ENCODE measurements at places on chromosomes 16 and 17.

GRCh38 chr17:19645734-19646201 lies 2.8 kb upstream of the ALDH3A2 start:
- no peak for DNase-seq

DNA sequence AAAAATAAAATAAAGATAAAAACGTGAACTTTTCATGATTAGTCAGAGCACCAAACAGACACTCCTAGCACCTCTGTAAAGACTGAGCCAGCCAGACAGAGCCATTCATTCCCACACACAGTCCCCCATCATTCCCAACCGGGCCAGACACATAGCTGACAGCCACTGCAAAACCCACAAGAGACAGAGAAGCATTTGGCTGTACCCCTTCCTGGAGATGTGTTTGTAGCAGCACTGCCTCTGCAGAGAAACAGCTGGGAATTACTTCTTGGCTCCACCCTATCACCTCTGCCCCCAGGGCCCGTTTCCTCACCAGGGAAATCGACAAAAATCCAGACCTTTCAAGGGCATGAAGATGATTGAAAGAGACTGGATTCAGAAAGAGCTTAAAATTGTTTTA lies 46.4 kb downstream of the MYH11 start:
- no peak for DNase-seq

DNA sequence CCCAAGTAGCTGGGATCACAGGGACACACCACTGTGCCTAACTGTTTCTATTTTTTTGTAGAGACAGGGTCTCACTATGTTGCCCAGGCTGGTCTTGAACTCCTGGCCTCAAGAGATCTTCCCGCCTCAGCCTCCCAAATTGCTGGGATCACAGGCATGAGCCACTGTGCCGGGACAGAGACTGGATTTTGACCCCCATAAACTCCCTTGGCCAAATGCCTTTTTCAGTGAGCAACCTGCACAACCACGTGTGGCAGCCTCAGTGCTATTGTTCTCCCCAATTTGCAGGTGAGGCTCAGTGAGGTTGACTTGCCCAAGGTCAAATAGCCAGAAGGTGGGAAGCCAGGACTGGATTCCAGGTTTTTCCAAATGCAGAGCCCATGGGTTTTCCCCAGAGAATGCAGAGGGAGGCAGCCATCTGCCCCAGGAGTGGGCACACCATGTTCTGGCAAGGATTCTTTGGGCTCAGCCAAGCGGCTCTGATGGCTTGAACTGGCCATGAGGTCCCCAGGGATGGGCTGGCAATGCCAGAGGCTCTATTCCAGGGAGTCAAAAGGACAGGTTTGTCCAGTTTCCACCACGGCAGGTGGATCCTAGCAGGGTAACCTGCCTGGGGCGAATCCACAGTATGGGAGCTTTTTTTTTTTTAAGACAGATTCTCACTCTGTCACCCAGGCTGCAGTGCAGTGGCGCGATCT lies 1.8 kb downstream of the IL27 start:
- no peak for DNase-seq

DNA sequence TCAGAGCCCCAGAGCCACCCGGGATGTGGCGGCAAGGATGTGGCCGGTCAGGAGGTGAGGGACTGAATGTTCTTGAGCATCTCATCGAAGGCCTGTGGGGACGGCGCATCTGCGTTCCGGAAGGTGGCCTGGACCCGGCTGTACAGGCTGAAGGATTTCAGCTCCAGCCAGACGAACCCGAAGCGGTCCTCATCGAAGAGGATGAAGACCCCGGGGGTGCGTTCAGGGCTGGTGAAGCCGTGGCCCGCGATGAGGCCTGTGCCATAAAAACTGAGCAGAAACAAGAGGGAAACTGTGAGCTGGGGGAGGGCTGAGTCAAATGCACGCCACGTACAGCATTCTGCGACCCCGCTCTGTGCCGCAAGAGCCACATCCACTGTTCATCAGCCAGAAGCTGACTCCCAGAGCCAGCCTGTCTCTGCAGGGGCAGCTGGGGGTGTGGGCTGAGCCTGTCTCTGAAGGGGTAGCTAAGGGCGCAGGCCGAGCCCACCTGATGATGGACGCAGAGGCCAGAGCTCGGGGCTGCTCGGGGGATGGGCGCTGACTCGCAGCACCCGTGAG lies 14.1 kb upstream of the C16orf95 start:
- DNase-seq = no peak

GRCh38 chr17:72976971-72977770 lies 115.3 kb downstream of the SLC39A11 start:
- no peak for DNase-seq

GRCh38 chr17:82655523-82655922 lies 7.3 kb upstream of the WDR45B start:
- DNase-seq = no peak

DNA sequence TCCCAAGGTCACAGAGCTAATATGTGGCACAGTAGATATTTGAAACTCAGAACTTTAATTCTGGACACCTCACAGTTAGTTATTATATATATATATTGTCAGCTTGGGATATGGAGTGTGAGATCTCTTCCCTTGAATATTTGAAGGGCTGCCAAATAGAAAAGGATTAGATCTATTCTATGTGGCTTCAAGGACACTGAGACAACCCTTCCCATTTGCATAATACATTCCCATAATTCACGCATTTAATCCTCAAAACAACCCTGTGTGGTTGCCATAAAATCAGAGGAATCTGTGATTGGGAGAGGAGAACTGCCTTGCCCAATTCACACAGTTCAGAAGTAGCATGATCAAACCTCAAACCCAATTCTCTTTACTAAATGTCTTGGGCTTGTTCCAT lies 365.8 kb upstream of the DYNLRB2 start:
- no peak for DNase-seq

DNA sequence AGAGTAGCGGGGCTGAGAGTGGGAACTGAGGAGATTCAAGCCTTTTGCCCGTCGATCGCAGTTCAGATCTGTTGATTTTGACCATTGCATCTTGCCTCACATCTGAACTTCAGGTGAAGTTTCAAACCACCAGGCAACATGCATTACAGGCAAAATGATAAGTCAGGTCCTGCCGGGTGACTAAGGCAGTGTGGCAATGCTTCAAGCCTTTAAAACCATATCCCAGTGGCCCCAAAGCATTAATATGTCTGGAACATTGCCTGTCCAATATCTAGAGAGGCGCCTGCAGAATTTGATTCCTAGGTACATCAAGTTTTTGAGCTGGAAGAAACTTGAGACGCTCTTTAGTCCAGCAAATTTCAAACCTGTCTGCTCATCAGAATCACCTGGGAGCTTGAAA lies 502.8 kb downstream of the MAF start:
- no peak for DNase-seq

DNA sequence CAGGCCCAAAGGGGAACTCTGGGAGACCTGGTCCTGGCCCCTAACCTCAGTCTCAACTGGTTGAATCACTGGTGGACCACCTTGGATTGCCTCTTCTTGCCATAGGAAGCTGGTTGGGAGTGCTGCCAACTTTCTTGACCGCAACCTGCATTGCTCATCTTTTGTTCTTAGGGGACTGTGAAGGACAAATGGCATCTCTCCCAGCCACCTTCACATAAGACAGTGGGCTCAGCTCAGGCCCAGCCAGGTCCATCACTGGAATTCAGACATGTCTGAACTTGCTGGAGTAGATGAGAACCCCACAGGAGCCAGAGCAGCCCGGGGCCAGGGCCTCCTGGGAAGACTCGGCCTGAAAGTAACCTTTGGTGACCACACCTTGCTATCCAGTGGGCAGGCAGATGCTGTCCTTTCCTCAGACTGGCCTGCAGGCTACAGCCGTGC lies 18.8 kb downstream of the ADORA2B start:
- DNase-seq = no peak

DNA sequence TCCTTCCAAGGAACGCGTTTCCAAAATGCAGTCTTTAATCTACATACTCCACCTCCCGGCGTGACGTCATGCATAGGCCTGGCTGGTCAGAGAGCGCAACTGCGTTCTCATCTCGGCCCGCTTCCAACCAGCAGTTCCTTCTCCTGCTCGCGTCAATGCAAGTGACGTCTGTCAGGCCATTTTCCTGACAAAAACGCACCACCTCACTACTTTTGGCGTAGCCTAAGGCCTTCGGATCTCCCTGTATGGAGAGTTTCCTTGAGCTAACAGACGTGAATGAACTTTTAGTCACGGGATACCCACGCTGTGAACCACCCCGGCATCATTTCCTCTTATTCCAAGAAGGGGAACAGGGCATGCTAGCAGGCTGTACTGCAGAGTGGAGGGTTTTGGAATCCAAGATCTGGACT lies 25.0 kb downstream of the TEX14 start:
- DNase-seq = no peak

GRCh38 chr17:63740464-63741142 lies 996 bp downstream of the STRADA start:
- no peak for DNase-seq

DNA sequence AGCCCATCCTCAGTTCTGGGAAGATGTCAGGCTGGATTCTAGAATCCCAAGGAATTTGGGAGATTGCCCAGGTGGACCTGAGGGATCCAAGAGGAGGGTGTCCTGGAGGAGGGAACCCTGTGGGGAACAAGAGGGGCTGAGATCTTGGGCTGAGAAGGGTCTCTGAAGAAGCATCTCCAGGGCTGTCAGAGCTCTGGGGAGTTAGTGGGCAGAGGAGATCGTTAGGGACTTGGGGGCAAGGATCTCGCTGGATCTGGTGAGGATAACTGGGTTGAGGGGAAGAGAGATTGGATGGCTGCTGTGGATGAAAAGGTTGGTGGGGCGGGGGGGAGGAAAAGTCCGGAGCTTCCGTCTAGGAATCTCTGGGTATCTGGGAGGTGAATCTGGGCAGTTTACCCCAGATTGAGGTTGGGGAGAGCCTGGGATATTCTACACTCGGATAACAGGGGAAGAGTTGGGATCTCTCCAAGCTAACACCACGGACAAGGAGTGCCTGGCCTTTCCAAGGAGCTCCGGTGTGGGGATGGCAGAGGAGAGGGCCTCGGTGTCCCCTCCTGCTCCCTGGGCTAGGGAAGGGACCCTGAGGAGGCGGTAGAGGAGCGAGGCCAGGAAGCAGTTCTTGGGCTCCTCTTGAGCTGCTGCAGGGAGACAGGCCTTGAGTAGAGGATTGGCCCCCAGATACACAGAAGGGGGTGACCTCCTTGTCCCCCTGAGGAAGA lies 1.7 kb downstream of the FBXL19 start:
- no peak for DNase-seq

GRCh38 chr16:30185683-30186421 lies 2.5 kb downstream of the CORO1A start:
- DNase-seq = no peak

GRCh38 chr16:23840310-23840709 lies 4.5 kb downstream of the PRKCB start:
- DNase-seq = no peak

GRCh38 chr16:65547772-65548446 lies 426.0 kb upstream of the CDH11 start:
- DNase-seq = no peak

GRCh38 chr16:9417898-9418297 lies 326.5 kb downstream of the HAPSTR1 start:
- no peak for DNase-seq

DNA sequence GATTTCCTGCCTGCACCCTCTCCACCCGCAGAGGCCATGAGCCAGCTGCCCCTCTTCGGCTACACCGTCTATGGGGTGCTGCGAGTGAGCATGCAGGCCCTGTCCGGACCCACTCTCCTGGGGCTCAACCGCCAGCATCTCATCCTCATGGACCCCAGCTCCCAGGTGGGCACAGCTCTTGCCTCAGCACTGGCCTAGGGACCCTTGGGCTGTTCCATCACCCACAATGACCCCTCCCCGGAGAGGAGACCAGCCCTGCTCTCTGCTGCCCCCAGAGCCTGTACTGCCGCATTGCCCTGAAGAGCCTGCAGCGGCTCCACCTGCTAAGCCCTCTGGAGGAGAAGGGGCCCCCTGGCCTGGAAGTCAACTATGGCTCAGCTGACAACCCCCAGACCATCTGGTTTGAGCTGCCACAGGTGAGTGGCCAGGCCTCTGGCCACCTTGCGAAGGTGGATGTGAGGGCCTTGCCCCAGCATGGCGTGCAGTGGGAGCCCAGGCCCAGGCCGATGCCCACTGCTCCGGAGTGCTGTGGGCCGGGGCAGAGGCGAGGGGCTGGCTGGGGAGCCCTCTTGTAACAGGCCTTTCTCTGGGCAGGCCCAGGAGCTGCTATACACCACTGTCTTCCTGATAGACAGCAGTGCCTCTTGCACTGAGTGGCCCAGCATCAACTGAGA lies 7.3 kb upstream of the SMIM5 start:
- DNase-seq = no peak

- DNase-seq = no peak
Observed at GRCh38 chr16:1745181-1745899, 26.0 kb downstream of the NME3 start.

DNA sequence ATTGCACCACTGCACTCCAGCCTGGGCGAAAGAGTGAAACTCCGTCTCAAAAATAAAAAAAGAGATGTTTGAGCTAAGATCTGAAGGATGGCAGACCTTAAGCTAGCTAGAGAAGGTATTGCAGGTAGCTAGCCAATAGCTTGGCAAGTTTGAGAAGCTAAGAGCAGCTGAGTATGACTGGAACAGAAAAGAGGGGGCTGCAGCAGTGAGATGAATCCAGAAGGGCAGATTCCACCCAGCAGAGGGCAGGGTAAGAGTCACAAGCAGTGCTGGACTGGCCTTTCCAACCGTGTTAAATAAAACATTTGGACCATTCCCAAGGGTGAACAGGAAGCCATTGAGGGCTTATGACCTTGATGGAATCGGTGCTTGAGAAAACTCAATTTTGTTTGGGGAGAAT lies 5.7 kb upstream of the PHAF1 start:
- no peak for DNase-seq

GRCh38 chr17:58944166-58944565 lies 162.5 kb downstream of the TRIM37 start:
- DNase-seq = no peak

DNA sequence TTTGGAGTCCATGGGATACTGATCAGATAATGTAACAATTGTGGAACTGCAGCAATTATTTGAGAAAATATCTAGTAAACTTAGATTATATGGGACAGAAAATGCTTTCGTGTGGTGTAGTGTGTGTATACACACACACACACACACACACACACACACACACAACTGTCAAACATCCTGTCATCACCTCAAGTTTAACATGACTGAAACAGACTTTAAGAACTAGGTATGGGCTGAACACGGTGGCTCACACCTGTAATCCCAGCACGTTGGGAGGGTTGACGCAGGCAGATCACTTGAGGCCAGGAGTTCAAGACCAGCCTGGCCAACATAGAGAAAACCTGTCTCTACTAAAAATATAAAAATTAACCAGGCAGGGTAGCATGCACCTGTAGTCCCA lies 544 bp upstream of the EVI2A start:
- DNase-seq = no peak

GRCh38 chr17:74192950-74193781 lies 10.3 kb upstream of the RPL38 start:
- no peak for DNase-seq

GRCh38 chr17:3917391-3917931 lies 1.2 kb upstream of the P2RX1 start:
- no peak for DNase-seq

GRCh38 chr17:61967729-61968128 lies 39.9 kb upstream of the INTS2 start:
- no peak for DNase-seq
